ENCODE measurements at places on chromosomes 3 and 15.
A peak's percentile ranks its signal among the peaks of the same experiment; 100 is the strongest.

DNA sequence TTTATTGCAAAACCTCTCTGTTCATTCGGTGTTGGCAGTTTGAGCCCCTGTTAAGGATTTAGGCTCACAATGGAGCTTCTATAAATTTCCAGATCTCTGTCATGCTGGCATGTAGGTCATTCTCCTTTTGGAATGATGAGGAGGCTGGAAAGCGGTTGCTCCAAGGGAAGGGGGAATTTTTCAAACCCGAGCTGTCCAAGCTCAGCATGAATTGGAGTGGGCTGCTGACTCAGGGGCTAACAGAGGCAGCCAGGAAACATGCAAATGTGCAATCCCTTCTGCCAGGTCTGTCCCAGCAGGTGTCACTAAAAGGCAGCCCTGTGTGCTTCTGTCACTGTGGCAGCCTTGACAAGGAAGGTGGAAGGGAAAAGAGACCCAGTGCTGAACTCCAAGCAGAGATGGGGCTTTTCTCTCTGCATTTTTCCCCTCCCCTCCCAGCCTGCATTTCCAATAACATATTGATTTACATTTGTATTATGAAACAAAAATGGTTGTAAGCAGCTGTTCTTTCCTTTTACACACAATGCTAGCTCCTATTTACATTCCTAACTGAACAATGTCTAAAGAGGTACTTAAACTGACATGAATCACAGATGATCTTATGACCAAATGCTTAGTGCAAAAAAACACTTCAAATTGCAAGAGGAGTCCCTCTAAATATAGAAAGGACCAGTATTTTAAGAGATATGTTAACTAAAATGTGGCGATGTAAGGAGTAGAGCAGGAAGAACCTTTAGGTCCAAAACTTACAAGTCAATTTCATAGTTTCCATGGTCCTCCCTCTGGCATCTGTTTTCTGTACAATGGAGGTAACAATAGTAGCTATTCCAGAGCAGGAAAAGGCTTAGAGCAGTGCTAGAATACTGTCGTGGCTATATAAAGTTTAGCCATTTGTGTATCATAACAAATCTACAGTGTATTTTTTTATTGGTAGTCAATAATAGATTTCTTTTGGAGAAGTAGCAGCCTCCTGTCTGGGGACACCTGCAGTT, 84.5 kb upstream of the ATP10A start:
- peak; percentile 32 for DNase-seq

- DNase-seq, result no peak
These were observed 6.3 kb upstream of the MUC20 start for GRCh38 chr3:195714380-195715011.

- no peak for DNase-seq
These were observed 13.2 kb downstream of the PFN2 start for GRCh38 chr3:149957361-149958125.

GRCh38 chr3:193982258-193982659, 153.7 kb upstream of the HES1 start:
- DNase-seq, result peak; percentile 26

DNA sequence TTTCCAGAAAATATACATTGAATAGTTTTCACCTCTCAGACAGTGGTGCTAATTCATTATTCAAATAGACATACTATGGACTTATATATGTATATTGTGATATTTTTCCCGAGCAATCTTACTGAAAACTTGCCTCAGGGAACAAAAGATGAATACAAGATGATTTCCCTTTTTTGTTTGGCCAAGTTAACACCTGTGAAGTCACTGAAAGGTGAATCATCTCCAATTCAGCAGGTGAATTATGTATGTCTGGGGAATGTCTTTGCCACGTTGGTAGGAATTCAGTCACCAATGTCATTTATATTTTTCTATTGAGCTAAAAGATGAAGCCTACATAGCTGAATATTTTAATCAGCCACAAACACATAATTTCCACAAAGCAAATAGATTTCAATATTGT, 88.2 kb downstream of the GPR156 start:
- DNase-seq, result no peak

DNA sequence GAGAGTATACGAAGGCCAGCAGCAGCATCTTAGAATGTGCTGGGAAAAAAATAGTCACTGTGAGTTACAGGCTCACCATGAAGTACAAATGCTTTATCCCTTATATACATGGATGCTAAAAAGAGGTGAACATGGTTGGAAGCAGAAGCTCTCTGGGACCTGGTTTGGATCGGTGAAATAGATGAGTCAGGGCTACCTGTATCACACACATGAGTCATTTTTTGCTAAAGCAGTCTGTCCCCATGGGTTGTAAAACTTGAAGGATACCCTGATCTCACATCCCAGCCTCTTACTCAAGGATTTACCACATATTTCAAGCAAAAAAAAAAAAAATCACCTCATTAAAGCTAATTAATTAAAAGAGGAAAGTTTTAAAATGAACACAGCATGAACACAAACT, 6.9 kb upstream of the SERPINI2 start:
- no peak for DNase-seq

DNA sequence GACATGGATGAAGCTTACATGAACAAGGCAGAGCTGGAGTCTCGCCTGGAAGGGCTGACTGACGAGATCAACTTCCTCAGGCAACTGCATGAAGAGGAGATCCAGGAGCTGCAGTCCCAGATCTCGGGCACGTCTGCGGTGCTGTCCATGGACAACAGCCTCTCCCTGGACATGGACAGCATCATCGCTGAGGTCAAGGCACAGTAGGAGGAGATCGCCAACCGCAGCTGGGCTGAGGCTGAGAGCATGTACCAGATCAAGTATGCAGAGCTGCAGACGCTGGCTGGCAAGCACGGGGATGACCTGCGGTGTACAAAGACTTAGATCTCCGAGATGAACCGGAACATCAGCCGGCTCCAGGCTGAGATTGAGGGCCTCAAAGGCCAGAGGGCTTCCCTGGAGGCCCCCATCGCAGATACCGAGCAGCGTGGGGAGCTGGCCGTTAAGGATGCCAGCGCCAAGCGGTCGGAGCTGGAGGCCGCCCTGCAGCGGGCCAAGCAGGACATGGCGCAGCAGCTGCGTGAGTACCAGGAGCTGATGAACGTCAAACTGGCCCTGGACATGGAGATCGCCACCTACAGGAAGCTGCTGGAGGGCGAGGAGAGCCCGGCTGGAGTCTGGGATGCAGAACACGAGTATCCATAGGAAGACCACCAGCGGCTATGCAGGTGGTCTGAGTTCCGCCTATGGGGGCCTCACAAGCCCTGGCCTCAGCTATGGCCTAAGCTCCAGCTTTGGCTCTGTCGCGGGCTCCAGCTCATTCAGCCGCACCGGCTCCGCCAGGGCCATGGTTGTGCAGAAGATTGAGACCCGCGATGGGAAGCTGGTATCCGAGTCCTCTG, 77.6 kb downstream of the CLDN11 start:
- DNase-seq, result no peak

- DNase-seq, result peak; percentile 60
These were observed 7.4 kb upstream of the PSMD6 start for GRCh38 chr3:64030741-64031140.

DNA sequence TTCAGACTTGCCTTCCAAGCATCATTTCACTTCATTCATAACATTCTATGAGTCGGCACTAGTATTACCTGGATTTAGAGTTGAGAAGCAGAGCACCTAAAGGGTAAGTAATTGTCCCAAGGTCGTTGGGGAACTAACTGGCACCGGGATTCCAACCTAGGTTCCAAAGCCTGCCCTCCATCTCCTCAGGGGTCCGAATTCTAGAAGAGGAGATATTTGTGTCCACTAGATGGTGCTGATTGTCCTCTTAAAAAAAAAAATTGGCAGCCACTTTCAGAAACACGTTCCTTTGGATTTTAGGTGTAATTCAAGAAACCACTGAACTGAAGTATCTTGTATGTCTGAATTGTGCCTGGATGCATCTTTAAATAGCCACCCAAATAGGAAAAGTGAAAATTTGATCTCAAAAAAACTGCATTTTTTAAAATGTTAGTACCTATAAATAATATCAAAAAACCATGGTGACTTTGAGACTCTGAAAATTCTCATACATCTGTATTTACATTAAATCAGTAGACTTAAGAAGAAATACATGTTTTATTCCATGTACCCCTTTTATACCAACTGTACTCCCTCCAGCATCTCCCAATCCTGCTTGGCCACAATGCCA, 3.9 kb upstream of the FSIP1 start:
- DNase-seq, result peak; percentile 71

- no peak for DNase-seq
These were observed 314.5 kb downstream of the TLE3 start for GRCh38 chr15:69783211-69783610.

GRCh38 chr15:81360491-81360890, 13.5 kb downstream of the TMC3 start:
- no peak for DNase-seq

DNA sequence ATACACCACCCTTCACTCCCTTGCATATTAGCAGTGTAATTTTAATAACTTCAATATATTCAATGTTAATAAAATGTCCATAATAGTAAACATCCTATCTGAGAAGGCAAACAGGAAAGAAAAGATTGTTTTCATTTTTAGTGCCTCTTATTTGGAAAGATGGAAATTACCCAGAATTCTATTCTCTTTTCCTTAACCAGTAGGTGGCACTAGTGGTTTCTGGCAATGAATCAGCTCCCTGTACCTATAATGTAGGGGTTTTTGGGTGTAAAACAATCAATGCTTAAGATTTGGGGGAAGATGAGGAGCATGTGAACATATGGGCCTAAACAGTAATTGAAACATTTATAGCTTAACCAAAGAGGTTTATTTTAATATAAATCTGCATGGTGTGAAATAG, 5.7 kb upstream of the SEMA6D start:
- no peak for DNase-seq

DNA sequence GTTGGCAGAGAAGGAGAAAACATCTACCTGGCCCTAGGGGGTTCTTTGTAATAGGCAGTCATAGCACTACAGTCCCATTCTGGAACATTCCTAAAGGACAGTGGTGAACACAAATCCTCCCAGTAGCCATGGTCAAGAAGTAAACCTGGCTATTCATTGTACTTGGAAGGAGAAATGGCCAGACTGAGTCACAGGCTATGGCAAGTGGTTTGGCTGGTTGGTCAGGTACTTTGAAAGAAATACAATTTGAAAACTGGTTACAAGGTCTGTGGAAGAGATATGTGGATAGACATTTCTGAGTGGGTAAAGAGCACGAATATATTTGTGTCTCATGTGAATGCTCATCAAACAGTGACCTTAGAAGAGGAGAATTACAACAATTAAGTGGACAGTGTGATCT, 33.0 kb upstream of the FAN1 start:
- no peak for DNase-seq

- DNase-seq, result peak; percentile 19
These were observed 126.7 kb downstream of the UACA start for GRCh38 chr15:70636540-70637165.

DNA sequence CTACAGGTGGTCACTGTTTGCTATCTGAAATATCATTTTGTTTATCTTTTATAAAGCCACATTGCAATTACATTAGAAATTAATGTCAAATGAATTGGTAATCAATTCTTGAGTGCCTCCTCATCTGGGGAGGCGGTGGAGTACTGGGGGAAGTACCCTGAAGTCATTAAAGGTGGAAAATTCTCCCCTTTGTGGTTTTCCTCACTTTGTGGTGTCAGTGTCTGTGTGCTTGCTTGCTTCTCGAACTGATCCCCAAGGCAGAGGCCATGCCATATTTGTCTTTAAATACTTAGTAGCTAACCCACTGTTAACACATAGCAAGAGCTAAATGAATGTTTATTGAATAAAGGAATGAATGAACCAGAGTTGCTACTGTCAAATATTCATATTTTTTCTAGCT, 40.5 kb upstream of the CCK start:
- no peak for DNase-seq

GRCh38 chr15:76503804-76504203, 167.2 kb downstream of the ISL2 start:
- no peak for DNase-seq

DNA sequence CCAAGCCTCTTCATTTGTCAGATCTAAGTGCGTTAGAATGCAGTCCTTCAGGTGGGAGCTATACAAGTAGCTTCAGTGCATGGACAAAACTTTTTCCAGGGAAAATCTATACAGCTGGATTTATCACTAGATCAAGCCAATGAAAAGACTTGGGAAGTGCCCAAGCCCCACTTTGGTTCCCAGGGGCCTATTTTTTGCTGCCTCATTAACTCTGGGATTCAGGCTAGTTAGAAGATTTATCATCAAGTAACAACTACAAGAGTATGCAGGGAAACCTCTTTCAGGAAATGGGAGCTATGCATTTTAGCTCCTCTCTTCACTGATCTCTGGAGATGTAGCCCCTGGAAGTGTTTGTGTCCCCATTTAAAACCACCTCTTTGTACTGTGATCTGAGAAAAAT, 908.8 kb downstream of the SQOR start:
- DNase-seq, result no peak

GRCh38 chr3:49761661-49762060, 24.7 kb downstream of the IP6K1 start:
- DNase-seq, result no peak

DNA sequence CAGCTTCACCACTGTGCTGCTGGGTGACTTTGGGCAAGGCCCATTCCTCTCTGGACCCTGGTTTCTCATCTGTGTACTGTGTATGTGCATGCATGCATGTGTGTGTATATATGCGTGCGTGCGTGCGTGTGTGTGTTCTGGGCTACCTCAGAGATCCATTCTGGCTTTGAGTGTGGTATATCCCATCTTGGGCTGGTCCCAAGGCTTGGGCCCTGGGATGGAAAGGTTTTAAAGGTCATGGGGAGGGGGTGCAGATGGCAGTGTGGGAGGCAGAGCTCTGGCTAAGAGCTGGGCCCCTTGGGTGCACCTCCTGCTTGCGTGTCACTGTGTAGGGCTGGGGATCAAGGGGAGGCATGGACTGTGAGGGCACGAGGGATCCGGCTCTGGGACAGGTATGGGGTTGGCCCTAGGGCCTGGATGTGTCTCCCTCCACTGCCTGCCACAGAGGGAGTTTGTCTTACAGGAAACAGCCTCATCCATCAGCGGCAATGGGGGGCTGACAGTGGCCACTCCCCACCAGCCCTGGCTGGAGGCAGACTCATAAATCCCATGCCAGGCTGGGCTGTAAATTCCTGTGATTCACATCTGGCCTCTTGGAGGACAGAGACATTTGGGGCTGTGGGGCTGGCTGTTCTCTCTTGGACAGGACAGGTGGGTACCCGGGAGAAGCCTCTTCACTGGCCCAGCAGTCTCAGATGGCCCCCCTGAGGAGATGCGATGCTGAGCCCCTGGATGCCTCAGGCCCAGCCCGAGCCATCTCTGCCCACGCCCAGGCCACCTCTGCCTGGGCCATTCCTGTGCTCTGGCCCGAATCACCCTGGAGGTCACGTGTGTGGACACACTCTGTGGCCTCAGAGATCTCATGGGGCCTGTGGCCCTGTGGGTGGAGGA, 21.4 kb upstream of the CSPG4 start:
- DNase-seq, result no peak
